ENCODE measurements at places on chromosomes 5 and 9. TPM values are rescaled to one million over a fixed set of nuclear protein-coding genes. Genes with fewer than 3 reads are reported as not detected.

The PCSK5 gene
- total RNA-seq, result 37.5 TPM

The GLDC gene
- 0.63 TPM for total RNA-seq

The TAF11L10 gene
- total RNA-seq, result not detected

The PLPP7 gene
- 9.5 TPM for total RNA-seq

The TARS1 gene
- total RNA-seq, result 76.6 TPM

The PLGRKT gene
- 8.8 TPM for total RNA-seq

The LIX1 gene
- not detected for total RNA-seq

The SLC28A3 gene
- total RNA-seq, result 0.39 TPM

The JAKMIP2 gene
- total RNA-seq, result 0.42 TPM

The CBY3 gene
- total RNA-seq, result not detected

The FREM1 gene
- total RNA-seq, result 18.9 TPM

The PHF24 gene
- total RNA-seq, result 0.57 TPM

The BASP1 gene
- 45.6 TPM for total RNA-seq

The UGT3A2 gene
- not detected for total RNA-seq

The CSF1R gene
- total RNA-seq, result 35.3 TPM

The EIF4E1B gene
- not detected for total RNA-seq

The PTPN3 gene
- 22.9 TPM for total RNA-seq

The ESM1 gene
- 1.1 TPM for total RNA-seq

The PBX3 gene
- 44.7 TPM for total RNA-seq

The TMEM267 gene
- 11.1 TPM for total RNA-seq

The FSTL4 gene
- 0.42 TPM for total RNA-seq

Data from aorta (tissue), 5 donors.